ENCODE measurements at places on chromosomes 6 and 20.

DNA sequence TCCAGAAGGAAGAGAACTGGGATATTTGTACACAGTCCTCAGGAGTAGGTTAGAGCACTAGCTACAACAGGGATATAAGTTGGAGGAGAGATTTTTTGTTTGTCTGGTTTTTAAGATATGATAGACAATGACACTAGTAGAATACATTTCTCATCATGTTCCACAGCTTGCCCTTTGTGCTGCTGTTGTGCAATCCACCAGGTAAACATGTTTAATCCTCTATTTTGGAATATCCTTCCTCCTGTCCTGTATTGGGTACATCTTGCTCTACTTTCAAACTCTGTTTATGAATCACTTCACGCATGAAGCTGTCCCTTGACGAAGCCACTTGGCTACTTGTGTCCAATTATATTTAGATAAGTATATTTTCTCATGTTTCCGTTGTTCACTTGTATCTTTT, 153.6 kb upstream of the TENT5A start:
- no peak for DNase-seq

DNA sequence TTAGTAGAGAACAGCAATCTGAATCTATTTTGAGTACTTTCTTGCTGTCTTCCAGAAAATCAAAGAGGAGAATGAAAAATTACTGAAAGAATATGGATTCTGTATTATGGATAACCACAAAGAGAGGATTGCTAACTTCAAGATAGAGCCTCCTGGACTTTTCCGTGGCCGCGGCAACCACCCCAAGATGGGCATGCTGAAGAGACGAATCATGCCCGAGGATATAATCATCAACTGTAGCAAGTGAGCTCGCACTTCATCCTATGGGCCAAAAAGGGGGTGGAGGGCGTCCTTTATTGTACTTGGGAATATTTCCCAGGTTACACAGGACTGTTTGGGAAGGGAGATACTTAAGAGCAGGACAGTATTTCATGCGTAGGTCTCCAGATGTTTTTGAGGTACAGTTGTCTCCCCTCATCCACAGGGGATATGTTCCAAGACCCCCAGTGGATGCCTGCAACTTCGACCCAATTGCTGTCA, 37.3 kb upstream of the PLCG1 start:
- no peak for DNase-seq

- DNase-seq, result no peak
Measured at GRCh38 chr6:47147175-47147727, 105.1 kb upstream of the ADGRF1 start.

DNA sequence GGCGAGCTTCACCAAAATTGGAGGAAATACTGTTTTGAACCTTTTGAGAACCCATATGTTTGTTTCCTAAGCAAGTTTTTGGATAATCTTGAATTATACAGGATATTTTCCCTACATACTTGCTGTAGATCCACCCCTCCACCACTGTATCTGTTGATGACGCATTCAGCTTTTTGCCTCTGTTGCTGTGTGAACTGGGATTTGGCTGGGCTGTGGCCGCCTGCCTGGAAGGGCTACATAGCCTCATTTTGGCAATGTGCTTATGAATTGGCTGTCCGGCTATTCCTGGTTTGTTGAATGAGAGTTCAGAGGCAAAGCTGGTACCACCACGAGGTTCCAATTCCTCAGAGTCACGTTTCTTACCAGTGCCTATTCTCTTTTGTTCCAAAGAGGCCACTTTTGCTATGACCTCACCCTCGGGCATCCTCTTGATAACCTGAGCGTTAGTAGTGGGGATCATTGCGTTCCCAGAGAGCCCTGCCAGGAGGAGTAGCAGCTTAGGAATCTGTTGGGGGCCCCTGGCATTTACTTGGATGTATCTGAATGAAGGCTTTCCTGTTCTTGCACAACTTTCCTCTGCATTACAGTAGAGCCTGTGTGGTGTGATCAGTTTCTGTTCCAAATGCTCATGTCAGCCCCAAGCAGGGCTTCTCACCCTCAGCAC, 6.4 kb downstream of the FAM83D start:
- DNase-seq, result no peak

DNA sequence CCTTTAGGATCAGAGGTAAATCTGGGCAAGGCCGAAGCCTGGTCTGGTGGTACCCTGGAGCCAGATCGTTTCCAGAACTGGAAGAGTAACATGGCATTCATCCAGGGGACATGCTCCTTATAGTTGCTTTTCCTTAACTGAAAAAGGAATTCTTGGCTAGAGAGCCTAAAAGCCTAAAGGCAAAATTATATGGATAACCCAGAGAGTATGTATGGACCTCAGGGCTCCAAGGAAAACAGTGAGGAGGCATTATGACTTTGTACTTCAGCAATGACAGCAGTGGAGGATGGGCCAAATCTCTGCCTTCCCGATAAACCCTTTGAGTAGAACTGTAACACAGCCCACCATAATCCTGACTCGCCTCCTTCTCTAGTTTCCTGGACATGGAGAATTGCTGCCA, 29.3 kb downstream of the ARHGAP18 start:
- DNase-seq, result no peak

GRCh38 chr6:41724228-41724580, 11.2 kb downstream of the TFEB start:
- DNase-seq, result no peak

All from posterior cingulate gyrus (tissue), 11 donors.